ENCODE measurements at places on chromosomes 12 and 14. TPM values are rescaled to one million over a fixed set of nuclear protein-coding genes. Genes with fewer than 3 reads are reported as not detected.

CCDC38 gene
- not detected for total RNA-seq

DNA sequence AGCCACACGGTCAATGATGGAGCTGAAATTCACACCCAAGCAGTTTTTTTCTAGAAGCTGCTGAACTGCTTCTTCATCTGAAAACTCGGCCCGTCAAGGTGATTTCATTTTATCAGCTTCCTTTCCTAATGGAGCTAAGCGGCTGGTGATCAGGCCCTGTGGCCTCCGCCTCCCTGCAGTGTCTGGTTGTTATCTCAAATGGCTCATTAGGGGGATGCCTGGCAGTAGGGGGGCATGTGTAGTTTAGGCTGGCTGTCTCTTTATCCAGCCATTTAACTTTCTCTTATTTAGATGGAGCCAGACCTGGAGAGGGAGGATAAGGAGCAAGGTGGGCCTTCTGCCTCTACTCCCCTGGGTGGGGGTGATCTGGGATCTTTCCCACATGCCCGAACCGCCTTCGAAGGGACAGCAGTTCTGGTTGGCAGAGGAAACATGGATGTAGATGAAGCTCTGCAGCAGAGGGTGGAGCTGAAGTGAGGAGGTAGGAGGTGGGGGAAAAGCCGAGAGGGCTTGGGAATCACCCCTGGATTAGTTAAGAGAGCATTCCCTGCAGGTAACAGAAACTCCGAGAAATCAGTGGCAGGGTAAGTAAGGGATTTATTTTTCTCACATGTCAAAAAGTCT lies 64.4 kb downstream of the TGFB3 start:
- H3K4me3 ChIP-seq = no peak overlapping the region
- H3K27ac ChIP-seq = no peak overlapping the region
- no peak for DNase-seq
- H3K27me3 ChIP-seq = no peaks in the 10 kb centered on the region
- H3K36me3 ChIP-seq = no peaks in the 10 kb centered on the region

DNA sequence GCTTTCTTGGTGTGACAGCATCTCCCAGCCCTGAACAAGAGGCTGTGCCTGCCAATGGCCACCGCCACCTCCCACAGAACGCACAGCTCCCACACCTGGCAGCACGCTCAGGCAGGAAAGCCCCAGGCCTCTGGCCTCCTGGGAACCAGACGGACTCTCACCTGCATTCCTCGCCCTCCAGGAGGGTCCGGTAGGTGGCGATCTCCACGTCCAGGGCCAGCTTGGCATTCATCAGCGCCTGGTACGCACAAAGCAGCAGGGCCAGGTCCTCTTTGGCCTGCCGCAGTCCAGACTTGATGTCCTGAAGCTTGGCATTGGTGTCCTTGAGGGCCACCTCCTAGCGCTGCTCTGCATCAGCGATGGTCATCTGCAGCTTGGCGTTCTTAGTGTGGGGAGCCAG lies 12.1 kb upstream of the KRT77 start:
- H3K36me3 ChIP-seq = no peaks in the 10 kb centered on the region
- no peak overlapping the region for H3K27ac ChIP-seq
- H3K4me3 ChIP-seq = no peak overlapping the region
- peaks cover 9% of the 10 kb centered on the region for H3K4me1 ChIP-seq
- DNase-seq = no peak
- no peaks in the 10 kb centered on the region for H3K27me3 ChIP-seq

- no peaks in the 10 kb centered on the region for H3K4me1 ChIP-seq
- H3K27ac ChIP-seq = no peak overlapping the region
- H3K4me3 ChIP-seq = no peak overlapping the region
- H3K27me3 ChIP-seq = no peaks in the 10 kb centered on the region
- H3K36me3 ChIP-seq = no peaks in the 10 kb centered on the region
- DNase-seq = no peak
These were observed 79.6 kb downstream of the OTX2 start for GRCh38 chr14:56730538-56731145.

- H3K36me3 ChIP-seq = no peaks in the 10 kb centered on the region
- DNase-seq = no peak
- no peak within 1 kb of the TSS for H3K4me3 ChIP-seq
These were observed at the start of gene PMCH for GRCh38 chr12:102197789-102198188. PMCH (minus strand) TSS chr12:102197833; CDS start chr12:102197770, 63 bp downstream.

- no peak overlapping the region for H3K4me3 ChIP-seq
- H3K27ac ChIP-seq = no peak overlapping the region
- H3K36me3 ChIP-seq = no peaks in the 10 kb centered on the region
These were observed 101.3 kb downstream of the TMX1 start for GRCh38 chr14:51341338-51341737.

- no peak overlapping the region for H3K4me3 ChIP-seq
- H3K27me3 ChIP-seq = no peaks in the 10 kb centered on the region
- H3K4me1 ChIP-seq = peaks cover 58% of the 10 kb centered on the region
- H3K36me3 ChIP-seq = no peaks in the 10 kb centered on the region
- H3K27ac ChIP-seq = peak overlapping the region; percentile 54
These were observed 183.8 kb upstream of the HIF1A start for GRCh38 chr14:61511558-61511948.

TMTC1 gene
- total RNA-seq = 63.8 TPM

- H3K36me3 ChIP-seq = no peaks in the 10 kb centered on the region
- no peak overlapping the region for H3K4me3 ChIP-seq
- H3K4me1 ChIP-seq = no peaks in the 10 kb centered on the region
- no peaks in the 10 kb centered on the region for H3K27me3 ChIP-seq
These were observed 68.4 kb upstream of the FLRT2 start for GRCh38 chr14:85461432-85462133.

DNA sequence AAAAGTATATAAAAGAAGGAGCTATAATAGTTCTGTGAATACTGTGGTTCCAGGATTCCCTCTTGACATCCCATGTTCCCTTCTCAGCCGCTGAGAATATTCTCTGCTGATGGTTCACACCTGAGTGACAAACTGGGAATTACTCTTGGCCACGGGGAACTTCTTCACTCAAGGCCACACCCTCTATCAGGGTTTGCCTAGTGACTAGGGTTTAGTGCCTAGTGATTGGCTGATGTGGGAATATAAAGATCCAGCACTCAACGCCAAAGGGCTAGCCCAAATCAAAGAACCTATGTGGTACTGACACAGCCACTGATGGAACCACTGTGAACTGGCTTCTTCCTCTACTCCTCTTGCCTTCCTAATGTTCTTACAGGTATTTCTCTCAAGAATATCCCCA lies 248.4 kb downstream of the ASCL1 start:
- H3K4me3 ChIP-seq = no peak overlapping the region
- no peaks in the 10 kb centered on the region for H3K27me3 ChIP-seq
- no peak overlapping the region for H3K27ac ChIP-seq
- no peaks in the 10 kb centered on the region for H3K36me3 ChIP-seq

- H3K4me1 ChIP-seq = peaks cover 12% of the 10 kb centered on the region
- no peaks in the 10 kb centered on the region for H3K36me3 ChIP-seq
- peak overlapping the region; percentile 52 for H3K27ac ChIP-seq
- DNase-seq = no peak
- H3K27me3 ChIP-seq = no peaks in the 10 kb centered on the region
These were observed 143.0 kb downstream of the TMTC1 start for GRCh38 chr12:29640589-29641345.

IGF1 gene
- 68.0 TPM for total RNA-seq
